ENCODE measurements at places on chromosomes 1 and 21. TPM values are rescaled to one million over a fixed set of nuclear protein-coding genes. Genes with fewer than 3 reads are reported as not detected.

The SELE gene
- total RNA-seq = not detected

The TFF2 gene
- not detected for total RNA-seq

The F11R gene
- total RNA-seq = 0.74 TPM

The TSACC gene
- 2.2 TPM for total RNA-seq

The C1orf94 gene
- not detected for total RNA-seq

The SMIM11 gene
- 3.0 TPM for total RNA-seq

The TDRD5 gene
- not detected for total RNA-seq

The SLAMF7 gene
- total RNA-seq = not detected

The TLR5 gene
- total RNA-seq = not detected

The SLC25A34 gene
- total RNA-seq = 0.17 TPM
